GF-D8 (cell line): ENCODE measurements at places on chromosomes 6 and 20.

DNA sequence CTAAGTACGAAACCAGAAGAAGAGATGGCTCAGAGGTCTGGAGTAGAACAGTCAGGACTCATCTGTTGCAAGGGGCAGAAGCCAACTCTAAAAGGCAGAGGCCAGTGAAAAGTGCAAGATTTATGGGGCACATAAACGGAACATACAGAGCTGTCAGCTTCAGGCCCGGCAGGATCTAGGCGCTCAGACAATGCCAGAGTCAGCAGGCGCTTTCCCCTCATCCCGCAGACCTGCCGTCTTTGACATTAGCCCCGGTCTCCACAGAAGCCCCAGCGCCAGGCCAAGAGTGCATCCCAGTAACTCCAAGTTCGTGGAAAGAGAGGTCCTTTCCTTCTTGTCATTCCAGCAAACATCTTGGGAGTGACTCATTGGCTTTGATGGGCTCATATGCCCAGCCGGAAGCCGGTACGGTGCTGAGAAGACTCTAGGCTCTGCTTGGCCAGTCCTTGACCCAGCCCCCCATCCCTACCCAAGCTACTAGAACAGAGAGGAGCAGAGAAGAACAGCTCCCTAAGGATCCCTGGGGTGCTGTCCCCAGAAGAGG lies 260.9 kb downstream of the TAF4 start:
- DNase-seq, result no peak

- DNase-seq, result no peak
Measured at GRCh38 chr6:43977404-43978111, 149.7 kb downstream of the MRPL14 start.

DNA sequence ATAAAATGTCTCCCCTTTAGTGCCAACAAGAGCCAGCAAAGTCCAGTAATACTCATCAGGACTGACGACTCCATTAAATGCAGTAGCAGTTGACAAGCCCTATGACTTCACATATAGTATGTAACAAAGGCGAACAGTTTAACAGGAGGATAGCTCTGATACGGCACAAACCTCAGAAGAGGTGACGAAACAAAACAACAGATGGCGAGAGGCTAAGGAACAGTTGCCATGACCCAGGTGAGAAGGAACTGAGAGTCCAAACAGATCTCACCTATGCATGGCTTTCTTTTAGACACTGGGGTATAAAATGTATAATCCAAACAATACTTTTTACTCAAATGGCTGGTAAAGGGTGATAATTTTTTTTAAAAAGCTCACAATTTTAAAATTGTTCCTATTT lies 37.1 kb downstream of the SYNE1 start:
- DNase-seq, result no peak

DNA sequence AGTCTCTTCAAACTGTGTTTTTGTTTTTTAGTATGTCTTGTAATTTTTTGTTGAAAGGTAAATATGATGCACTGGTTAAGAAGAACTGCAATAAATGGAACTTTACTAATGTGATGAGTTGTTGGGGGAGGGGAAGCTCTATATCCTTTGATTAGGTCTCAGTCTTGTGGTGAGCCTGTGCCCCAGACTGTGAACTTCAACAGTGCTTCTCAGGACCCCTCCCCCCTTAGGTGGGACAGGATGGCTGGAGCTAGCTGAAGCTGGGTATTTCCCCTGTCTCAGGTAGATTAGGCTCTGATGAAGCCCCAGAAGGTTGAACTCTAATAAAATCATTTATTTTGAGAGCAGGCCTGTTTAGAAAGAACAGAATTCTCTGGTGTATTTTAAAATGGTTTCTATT lies 31.4 kb upstream of the TASP1 start:
- no peak for DNase-seq
